ENCODE measurements at places on chromosomes 6 and 20.

GRCh38 chr6:113442040-113442439, 415.1 kb upstream of the MARCKS start:
- no peak for DNase-seq

GRCh38 chr6:118752803-118753202, 101.4 kb upstream of the CEP85L start:
- no peak for DNase-seq

- DNase-seq = peak; percentile 42
Observed at GRCh38 chr6:162962093-162962492, 234.3 kb downstream of the PACRG start.

GRCh38 chr6:150634964-150635292, 35.2 kb downstream of the PLEKHG1 start:
- DNase-seq = no peak

GRCh38 chr6:46796848-46797580, 3.8 kb downstream of the MEP1A start:
- DNase-seq = no peak
